NCI-H1694 (cell line): ENCODE measurements at places on chromosomes 3 and 15.

DNA sequence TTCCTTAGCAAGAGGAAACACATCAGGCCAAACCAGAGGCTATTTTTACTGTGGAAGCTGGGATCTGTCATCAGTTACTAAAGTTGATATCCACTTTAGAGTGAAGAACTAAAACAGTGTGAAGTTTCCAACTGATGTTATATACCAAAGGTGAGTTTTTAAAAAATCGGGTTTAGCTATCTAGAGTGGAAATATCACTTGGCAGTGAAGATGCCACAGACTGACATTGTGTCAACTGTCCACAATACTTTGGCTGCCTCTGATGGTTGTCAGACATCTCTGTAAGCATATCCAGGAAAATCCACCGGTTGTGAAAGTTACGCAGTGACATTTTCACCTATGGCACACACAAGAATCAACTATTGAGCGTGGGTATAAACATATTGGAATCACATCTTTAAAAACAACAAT lies 9.2 kb downstream of the ZIC1 start:
- no peak for DNase-seq

- DNase-seq = no peak
These were observed 84.8 kb upstream of the KLHL25 start for GRCh38 chr15:85879334-85880163.

GRCh38 chr3:117545484-117545883 lies 835.9 kb downstream of the TUSC7 start:
- DNase-seq = no peak

- no peak for DNase-seq
These were observed 8.7 kb upstream of the MCCC1 start for GRCh38 chr3:183108001-183108449.

GRCh38 chr15:45759936-45760335 lies 125.1 kb downstream of the SQOR start:
- no peak for DNase-seq

GRCh38 chr3:160444411-160444810 lies 5.2 kb downstream of the TRIM59 start:
- no peak for DNase-seq

DNA sequence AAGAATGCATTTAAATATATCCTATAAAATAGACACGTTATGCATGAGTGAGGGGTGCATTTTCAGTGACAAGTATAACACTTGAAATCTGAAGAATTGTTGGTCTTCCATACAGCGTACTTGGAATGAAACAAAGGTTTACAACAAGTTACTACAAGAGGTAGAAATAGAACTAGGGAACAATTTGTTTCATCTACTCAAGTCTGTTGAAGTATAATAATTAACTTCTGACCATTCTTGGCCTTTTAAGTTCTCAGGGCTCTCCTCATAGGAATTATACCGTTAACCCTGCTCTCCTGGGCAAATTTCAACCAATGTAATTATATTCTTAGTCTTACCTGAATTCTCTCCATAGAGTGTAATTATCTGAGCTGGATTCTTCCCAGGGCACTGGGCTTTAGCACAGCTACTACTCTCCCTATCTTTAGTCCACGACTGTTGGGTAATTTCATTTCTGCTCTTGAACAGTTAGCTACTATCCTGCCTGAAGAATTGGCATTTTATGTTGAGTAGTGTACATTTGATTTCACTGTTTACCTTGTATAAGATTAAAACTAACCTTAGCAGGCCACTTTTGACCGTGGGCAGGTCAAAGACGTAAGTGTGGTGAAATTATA lies 100.6 kb downstream of the UBE2E2 start:
- DNase-seq = no peak

DNA sequence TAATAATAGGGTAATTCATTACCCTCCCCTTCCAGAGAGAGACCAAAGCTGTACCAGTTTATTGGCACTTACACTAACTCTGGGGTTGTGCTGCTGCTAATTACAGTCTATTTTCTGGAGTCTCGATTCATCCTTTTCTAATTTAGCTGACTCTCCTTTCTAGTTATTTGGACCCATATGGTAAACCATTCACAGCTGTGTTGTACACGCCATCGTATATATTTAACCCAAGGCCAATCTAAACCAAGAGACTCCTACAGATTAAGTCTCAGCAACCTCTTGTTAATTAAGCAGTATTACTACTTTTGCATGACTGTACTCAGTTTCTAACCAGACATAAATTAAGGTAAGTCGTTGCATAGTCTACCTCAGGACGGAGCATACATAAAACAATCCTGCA lies 22.5 kb downstream of the ANXA2 start:
- DNase-seq = peak; percentile 48

DNA sequence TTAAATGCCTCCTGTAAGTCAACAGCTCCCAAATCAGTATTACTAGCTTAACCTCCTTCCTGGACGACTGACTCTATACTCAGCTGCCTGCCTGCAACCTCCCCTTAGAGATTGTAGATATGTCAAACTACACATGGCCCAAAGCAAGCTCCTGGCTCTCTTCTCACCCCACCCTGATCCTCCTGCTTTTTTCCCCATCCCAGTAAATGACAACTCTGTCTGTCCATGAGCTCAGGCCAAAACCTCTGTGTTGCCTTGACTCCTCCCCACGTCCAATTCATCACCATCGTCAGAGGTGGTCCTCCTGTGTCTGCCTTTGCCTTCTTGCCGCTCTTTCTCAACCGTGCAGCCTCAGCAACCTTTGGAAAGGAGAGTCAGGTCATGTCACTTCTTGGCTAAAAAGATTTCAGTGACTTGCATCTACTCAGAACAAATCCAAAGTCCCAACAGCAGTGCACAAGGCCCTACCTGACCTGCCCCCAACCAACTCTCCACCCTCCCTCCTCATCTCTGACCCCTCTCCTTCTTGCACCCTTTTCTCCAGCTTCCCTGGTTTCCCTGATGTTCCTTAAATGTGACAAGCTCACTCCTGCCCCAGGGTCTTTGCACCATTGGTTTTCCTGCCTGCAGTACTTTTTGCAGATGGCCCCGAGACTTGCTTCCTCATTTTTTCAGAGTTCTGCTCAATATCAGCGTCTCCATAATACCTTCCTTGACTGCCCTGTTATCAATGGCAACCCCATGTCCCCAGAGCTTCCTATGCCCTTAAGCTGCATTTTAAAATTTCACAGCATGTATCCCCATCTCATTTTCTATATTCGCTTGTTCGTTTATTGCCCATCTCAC lies 52.8 kb downstream of the LSM3 start:
- DNase-seq = no peak

DNA sequence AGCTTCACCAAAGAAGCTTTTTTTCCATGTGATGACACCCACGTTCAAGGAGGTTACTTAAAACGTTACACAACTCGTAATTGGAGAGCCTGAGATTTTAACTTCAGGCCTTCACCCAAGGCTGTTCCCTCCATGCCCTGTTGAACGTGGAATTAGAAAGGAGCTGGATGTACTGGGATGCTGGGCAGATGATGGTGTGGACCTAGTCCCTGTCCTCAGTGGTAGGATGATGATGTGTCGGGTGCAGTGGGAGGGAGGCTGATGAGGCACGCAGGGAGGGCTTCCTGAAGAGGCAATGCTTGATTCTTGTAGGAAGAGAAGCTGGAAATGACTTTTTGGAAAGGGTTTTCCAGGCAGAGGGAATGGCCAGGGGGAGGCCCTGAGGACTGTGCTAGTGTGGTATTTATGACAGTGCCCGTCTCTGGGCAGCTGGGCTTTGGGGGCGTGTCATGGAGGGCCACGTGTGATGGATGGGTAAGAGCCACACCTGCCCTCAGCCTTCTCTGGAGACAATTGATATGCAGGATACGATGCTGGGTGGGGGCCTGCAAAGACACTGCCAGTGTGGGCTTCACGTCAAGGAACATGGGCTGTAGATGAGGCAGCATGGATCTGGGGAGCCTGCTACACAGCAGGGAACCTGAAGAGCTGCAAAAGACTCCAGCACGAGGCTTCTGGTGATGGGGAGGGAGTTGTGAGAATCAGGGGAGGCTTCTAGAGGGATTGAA lies 15.3 kb downstream of the SYNM start:
- DNase-seq = no peak

GRCh38 chr3:82378392-82378791 lies 616.9 kb upstream of the GBE1 start:
- DNase-seq = no peak

- no peak for DNase-seq
These were observed 29.6 kb downstream of the SST start for GRCh38 chr3:187640569-187641059.

- no peak for DNase-seq
These were observed 695.2 kb downstream of the TUSC7 start for GRCh38 chr3:117404730-117405129.

- no peak for DNase-seq
These were observed 44.4 kb upstream of the RSL24D1 start for GRCh38 chr15:55241186-55241585.

GRCh38 chr15:98686983-98687382 lies 38.6 kb downstream of the IGF1R start:
- DNase-seq = no peak

GRCh38 chr3:34141841-34142337 lies 343.5 kb downstream of the PDCD6IP start:
- DNase-seq = no peak

DNA sequence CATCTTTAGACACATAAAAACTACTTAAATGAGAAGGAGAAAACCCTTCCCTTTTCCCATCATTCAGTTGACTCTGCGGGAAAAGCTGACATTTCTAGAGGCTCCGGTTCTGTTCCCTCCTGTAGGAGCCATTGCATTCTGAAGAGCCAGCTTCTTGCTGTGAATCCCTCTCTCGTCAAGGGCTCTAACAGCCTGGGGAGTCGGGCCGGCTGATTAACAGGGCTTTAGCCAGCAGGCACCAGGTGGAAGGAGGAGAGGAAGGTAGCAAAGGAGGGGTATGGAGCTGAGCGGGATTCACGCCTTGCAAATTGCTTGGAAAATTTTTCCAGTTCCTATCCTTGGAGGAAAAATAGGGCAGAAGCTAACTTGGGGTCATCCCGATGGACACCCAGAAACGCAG lies 108.3 kb upstream of the UBE2E1 start:
- no peak for DNase-seq

GRCh38 chr3:10518506-10519150 lies 13.2 kb upstream of the ATP2B2 start:
- DNase-seq = no peak

DNA sequence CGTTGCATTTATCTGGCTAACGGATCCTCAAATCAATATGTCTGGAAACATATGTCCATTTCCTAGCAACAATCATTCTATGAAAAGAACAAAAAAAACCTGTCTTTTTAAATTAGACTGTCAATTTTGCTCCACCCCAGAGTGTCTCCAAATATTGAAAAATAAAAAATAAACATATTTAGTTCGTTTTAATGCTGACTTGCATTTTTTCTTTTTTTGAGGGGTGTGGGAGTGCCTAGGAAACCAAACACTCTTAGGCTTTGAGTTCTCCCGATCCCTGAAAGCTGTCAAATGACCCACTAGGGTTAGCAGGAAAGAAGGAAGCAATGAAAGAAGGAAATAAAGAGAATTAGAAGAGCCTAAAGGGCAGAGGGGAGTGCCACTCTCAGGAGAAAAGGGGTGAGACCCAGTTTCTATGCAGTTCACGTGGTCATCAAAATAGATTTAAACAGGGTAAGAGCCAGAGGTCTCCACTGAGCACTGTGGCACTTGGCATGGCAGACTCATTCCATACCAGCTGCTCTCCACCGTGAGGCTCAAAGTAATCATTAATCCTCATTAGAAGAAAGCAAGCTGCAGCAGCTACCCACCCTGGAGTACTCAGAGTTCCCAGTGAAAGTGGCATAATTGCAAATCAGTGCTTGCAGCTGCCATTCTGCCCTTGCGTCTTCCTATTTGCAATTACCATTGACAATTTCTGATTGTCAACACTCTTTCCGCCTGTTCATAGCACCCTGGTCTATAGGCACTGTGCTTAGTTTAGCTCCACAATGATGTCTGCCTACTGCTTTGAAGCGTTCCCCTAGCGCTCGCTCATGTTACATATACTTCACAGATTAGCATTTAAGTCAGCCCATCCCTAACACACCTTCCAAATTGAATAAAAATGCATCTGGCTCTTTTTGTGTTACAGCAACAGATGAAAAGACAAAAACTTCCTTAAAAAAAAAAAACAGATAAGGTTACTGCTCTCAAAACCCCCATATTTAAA lies 32.3 kb downstream of the PDZRN3 start:
- peak; percentile 6 for DNase-seq

DNA sequence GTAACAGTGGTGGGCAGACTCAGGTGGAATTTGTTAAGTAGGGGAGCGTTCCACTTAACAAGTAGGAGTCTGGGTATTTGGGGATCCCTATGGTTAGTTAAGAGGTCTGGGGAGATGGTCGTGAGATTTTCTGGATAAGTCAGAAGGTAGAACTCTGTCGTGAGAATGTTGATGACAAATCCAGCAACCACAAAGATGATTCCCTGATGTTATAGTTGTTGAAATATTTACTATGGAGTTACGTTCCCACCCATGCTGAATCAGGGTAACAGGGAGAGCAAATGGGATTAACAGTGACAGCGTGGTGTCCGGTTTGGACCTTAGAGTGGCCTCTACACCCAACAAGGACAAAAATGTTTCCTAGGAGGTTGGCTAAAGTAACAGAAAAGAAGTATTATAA lies 110.8 kb downstream of the MFSD1 start:
- DNase-seq = no peak

DNA sequence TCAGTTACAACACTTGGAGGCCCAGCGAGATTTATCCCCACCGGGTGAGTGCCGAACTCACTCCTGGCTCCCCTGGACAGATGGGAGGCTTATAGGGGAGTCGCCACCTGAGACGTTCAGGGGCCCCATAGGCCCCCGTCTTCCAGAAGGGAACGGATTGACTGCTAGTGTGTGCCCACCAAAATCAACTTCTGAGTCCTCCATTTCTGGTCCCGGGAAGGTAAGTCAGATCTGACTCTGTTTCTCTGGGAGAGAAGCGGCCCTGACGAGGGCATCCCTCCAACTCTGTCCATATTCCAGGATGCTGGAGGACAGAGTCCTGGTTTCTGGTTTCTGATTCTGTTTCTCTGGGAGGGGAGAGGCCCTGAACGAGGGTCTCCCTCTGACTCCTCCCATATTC lies 44.3 kb downstream of the ZBTB11 start:
- DNase-seq = no peak

GRCh38 chr15:90099072-90099867 lies 3.0 kb downstream of the IDH2 start:
- DNase-seq = no peak

- no peak for DNase-seq
These were observed 22.0 kb downstream of the SLC7A14 start for GRCh38 chr3:170563712-170564423.

GRCh38 chr3:156536524-156537316 lies 18.2 kb downstream of the SSR3 start:
- DNase-seq = no peak
